Smooth muscle cell of the umbilical artery (primary cell): ENCODE measurements at places on chromosomes 2 and 18. TPM values are rescaled to one million over a fixed set of nuclear protein-coding genes. Genes with fewer than 3 reads are reported as not detected.

Gene CYRIA
- total RNA-seq, result 0.30 and 0.51 TPM in 2 replicates

Gene RUFY4
- total RNA-seq, result not detected in 2 replicates

Gene LOXL3
- total RNA-seq, result 87.4 and 203 TPM in 2 replicates

Gene ERMN
- total RNA-seq, result under 0.01 and 0.09 TPM in 2 replicates

Gene CAB39
- total RNA-seq, result 63.8 and 81.5 TPM in 2 replicates

Gene GNAL
- total RNA-seq, result 0.32 and 0.89 TPM in 2 replicates

Gene DSEL
- 20.8 and 33.4 TPM in 2 replicates for total RNA-seq

Gene ZNF407
- 16.6 and 21.0 TPM in 2 replicates for total RNA-seq

Gene BOD1L2
- not detected in 2 replicates for total RNA-seq

Gene IL1RN
- total RNA-seq, result not detected in 2 replicates

Gene C2orf78
- total RNA-seq, result not detected in 2 replicates
